Hematopoietic multipotent progenitor cell treated with erythropoietin and hydrocortisone succinate and interleukin-3 and kit ligand, for 8 days (in vitro differentiated cells): ENCODE measurements at places on chromosomes 16 and 17.
A peak's percentile ranks its signal among the peaks of the same experiment; 100 is the strongest.

GRCh38 chr16:19914877-19915276 lies 30.2 kb upstream of the GPRC5B start:
- DNase-seq: no peak

DNA sequence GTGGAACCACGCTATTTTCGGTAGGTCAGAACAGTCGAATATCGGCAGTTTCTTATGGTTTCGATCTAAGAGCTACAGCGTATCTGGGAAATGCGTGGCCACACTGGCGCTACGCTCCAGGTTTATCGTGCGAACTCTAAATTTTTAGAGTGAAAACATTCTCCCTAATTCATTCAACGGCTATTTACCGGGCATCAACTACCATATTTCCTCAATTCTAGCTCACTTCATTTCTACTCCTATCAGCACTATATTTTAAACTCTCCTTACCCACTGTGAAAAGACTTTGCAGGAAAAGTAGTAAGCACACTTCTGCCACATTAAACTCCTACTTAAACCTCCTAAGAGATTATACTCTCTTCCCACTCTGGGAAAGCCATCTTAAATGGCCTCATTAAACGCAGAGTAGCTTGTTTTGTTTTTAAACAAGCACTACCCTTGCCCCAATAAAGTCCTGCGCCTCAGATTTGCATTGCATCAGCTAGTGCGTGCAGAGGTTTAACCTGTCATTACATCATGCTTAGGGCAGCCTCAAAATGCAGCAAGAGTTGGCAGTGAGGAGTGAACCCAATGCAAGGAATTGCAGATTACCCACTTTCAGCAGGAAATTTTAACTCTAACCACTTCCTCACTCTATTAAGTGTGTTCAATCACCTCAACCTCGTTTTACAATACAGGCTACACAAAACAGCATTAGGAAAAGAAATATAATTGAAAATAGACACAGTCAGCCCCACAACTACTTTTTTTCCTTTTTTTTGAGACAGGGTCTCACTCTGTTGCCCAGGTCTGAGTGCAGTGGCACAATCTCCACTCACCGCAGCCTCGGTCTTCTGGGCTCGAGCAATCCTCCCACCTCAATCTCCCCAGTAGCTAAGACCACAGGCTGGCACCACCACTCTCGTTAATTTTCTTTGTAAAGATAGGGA lies 18.8 kb downstream of the SIAH1 start:
- peak; percentile 77 for DNase-seq

- DNase-seq: peak; percentile 88
Measured at GRCh38 chr17:44221084-44221861, 1.8 kb upstream of the UBTF start.

GRCh38 chr17:28228986-28229729 lies 89.8 kb upstream of the TMEM97 start:
- no peak for DNase-seq

GRCh38 chr17:35717475-35717874 lies 14.0 kb upstream of the RASL10B start:
- DNase-seq: no peak

- no peak for DNase-seq
Measured at GRCh38 chr16:7921345-7921744, 588.7 kb downstream of the RBFOX1 start.

GRCh38 chr16:11328172-11329070 lies 16.8 kb upstream of the RMI2 start:
- DNase-seq: no peak

- DNase-seq: no peak
Measured at GRCh38 chr16:58120234-58120633, 8.9 kb downstream of the CFAP20 start.

GRCh38 chr17:43200127-43200526 lies 11.5 kb upstream of the TMEM106A start:
- no peak for DNase-seq

DNA sequence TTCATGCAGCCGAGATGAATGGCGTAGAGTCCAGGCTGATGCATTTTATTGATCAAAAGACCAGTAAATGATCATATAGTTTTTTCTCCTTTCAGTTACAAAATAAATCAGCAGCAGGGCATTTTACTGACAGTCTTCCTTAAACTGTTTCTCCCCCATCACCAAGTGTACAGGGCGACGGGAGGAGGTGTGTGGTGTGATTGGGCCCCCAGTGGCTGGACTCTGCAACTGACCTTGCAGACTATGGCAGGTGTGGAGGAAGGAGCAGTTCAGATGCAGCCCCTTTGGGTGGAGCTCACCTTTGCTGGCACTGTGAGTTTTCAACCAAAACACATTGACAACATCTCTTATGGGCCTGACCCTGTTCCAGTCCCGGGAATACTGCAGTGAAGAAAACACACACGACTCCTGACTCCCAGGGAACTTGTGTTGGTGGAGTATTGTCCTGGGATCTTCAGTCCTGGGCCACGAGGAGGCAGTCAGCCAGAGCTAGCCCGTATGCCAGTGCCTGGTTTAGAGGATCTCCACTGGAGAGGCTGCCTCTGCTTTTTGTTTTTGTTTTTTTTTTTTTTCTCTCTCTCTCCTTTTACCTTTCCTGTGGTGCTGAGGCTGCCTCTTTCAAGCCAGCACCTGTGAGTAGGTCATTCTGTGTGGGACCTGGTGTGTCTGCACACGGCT lies 29.8 kb downstream of the KIAA0513 start:
- no peak for DNase-seq

GRCh38 chr16:23635958-23636357 lies 5.2 kb downstream of the PALB2 start:
- no peak for DNase-seq

GRCh38 chr16:75697571-75697970 lies 3.7 kb downstream of the DUXB start:
- no peak for DNase-seq

DNA sequence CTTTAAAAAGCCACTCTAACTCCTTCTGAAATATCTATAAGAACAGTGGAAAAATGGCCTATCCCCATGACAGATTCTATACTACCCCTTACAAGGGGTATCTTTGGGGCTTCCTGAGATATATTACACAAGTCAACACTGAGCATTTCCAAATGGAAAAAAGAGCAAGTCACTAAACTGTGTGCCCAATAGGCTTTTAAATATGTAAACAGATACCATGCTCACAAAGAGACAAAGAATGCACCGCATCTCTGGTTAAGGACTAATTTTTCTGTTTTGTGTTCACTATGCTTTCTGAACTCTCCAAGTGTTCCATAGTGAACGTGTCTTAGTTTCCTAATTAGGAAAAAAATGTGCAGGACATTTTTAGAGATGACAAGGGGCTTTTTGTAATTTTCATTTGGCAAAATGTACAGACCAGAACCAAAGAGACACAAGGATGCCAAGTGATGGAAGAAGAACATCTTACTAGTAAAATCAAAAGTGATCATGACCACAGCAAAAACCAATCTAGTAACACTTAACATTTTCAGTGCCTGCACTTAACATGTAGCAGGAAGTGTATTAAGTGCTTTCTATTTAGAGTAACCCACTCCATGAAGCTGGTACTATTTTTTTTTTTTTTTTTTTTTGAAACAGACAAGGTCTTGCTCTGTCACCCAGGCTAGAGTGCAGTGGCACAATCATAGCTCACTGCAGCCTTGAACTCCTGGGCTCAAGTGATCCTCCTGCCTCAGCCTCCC lies 21.5 kb downstream of the MYH11 start:
- DNase-seq: no peak

DNA sequence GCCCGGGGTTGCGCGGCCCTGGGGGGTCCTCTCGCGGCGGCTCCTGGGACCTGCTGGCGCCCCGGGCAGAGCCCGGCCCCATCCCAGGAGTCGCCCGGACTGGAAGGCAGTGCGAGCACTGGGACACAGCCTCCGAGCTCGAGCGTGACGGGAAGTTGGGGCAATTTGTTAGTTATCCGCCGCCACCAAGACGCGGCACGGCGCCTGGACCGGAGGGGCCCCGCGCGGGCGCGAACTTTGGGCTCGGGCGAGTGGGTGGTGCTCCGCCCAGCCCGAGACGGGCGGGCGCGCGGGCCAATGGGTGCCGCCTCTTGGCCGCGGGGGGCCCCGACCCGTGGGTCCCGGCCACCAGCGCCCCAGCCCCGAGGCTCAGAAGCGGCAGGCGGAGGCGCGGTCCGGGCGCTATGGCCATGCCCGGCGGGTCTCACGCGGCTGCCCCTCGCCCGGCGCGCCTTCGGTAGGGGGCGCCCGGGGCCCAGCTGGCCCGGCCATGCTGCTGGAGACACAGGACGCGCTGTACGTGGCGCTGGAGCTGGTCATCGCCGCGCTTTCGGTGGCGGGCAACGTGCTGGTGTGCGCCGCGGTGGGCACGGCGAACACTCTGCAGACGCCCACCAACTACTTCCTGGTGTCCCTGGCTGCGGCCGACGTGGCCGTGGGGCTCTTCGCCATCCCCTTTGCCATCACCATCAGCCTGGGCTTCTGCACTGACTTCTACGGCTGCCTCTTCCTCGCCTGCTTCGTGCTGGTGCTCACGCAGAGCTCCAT lies at the start of gene ADORA2B:
Gene ADORA2B, plus strand, starts transcription at position 372 of the 768 bp plus-strand sequence. Its CDS starts 119 bp downstream, at position 491.
- peak; percentile 77 for DNase-seq

- no peak for DNase-seq
Measured at GRCh38 chr17:79941088-79942010, 94.3 kb downstream of the TBC1D16 start.

GRCh38 chr17:78450696-78451345 lies 72.4 kb downstream of the PGS1 start:
- DNase-seq: no peak

- DNase-seq: no peak
Measured at GRCh38 chr16:87458424-87458915, 34.4 kb downstream of the ZCCHC14 start.

DNA sequence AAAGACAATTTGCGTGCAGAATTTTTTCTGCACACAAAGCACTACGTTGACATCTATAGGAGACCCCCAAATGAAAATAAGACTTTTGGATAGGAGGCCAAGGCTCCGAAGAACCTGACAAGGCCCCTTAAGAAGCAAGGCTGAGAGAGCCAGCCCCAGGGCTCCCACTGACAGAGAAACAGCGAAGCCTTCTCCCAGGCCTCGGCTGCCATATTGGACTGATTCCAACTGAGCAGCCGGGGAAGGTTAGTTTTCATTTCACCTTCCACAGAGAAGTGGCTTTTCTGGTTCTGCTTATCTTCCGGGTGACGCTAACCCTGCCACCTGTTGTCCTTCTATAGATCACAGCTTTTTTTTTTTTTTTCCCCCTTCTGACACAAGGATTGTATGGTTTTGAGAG lies 356.7 kb downstream of the SOX9 start:
- no peak for DNase-seq

DNA sequence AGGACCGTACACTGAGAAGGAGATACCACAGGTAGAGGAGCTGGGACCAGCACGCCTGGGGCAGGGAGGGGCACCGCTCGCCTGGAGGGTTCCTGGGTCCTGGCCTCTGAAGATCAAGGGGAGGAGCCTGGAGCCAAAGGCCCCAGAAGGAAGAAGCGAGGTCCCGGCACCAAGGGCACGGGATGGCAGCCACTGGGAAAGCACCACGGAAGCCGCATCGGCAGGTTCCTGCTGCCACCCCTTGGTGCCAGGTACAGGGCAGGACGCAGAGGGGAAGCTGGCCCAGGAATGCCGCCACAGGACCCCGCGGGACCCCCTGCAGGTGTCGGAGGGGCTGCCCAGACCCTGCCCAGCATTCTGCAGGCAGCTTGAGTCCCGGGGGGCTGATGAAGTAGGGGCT lies 42.5 kb upstream of the CBFA2T3 start:
- no peak for DNase-seq

GRCh38 chr16:25371342-25371741 lies 113.7 kb upstream of the ZKSCAN2 start:
- DNase-seq: no peak

GRCh38 chr16:66357523-66357928 lies 9.0 kb upstream of the CDH5 start:
- DNase-seq: peak; percentile 53

DNA sequence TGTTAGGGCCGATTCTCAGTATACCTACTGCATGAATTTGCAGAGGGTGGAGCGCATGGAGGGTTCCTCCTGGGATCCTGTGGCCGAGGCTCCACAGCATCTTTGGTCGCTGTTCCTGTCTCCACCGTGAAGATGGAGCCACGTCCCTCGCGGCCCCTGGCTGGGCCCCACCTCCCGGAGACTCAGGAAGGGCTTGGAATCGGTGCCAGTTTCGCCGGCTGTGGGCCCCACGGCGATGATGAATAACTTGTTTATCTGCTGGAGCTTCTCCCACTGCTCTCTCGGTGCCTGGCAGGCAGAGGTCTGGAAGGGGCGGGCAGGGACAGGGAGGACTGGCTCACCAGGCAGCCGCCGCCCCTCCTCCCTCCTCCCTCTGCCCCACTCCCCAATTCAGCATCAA lies 8.1 kb downstream of the SLC5A11 start:
- no peak for DNase-seq

DNA sequence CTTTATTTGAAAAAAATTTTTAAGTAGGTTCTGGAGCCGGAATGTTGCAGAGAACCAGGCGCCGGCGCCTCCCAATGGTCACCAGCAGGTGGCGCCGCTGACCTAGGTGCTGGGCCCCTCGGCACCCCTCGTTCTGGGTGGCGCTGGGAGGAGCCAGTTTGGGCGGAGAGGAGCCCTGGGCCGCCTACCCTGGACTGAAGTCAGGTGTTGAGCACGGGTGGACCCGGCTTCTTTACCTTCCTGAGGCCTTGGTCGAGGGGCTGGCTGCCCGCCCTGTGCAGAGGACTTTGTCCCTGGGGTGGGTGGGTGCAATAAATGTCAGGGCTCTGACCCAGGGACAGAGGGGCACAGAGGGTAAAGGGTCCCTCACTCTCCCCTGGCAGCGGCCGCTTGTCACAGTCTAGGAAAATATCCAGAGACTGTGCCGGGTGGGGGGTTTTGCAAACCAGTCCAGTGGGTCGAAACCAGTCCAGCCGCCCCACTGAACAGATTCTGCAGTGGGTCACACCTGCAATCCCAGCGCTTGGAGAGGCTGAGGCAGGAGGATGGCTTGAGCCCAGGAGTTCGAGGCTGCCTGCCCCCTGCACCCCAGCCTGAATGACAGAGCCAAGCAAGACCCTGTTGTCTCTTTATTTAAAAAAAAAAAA lies 30.1 kb upstream of the TNFRSF13B start:
- peak; percentile 76 for DNase-seq

DNA sequence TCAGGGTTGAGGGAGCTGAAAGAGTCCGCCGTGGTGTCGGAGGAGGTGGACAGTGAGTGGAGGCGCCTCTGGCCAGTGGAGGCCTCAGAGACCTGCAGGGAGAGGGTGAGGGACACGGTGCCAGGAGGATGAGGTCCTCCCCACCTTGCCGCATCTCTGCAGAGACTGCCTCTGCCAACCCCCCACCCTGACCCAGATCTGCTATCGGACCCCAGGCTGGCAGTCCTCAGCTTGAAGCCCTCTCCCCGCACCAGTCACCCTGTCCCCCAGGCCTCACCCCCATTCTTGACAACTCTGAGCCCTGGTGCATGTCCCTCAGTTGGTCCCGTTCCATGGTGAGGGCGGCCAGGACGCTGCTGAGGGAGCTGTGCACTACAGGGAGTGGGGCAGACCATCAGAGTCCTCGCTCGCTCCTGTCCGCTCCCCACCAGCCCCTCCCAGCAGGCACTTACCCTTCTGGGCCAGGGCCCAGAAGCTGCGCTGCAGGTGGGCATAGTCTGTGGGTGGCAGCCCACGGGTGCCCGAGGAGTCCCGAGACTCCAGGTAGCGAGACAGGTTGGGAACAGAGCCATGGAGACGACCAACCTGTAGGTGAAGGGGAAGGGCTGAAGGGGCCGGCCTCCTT lies 5.4 kb downstream of the OSBPL7 start:
- no peak for DNase-seq
